ENCODE measurements at places on chromosomes 11 and 22.

- DNase-seq, result no peak
These were observed 274.0 kb downstream of the SOX6 start for GRCh38 chr11:16082095-16083055.

DNA sequence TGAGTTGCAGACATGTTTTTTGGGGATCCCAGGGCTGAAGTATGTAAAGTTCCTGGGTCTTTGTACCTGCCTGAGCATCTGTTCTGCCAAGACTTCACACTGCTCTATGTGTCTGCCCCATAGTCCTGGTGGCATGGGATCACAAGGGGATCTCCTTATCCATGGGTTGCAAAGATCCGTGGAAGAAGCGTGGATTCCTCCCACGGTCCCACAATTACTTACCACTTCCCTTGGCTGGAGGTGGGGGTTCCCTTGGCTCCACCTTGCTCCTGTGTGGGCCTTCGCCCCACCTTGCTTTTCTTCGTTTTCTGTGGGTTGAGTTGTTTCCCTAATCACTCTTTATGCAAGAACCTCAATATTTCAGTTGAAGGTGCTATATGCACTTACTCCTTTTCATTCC, 157.4 kb upstream of the CHORDC1 start:
- DNase-seq, result no peak

- no peak for DNase-seq
These were observed 92.7 kb downstream of the RPL27A start for GRCh38 chr11:8775332-8775731.

- DNase-seq, result no peak
These were observed 256.1 kb upstream of the UBASH3B start for GRCh38 chr11:122399375-122399774.

DNA sequence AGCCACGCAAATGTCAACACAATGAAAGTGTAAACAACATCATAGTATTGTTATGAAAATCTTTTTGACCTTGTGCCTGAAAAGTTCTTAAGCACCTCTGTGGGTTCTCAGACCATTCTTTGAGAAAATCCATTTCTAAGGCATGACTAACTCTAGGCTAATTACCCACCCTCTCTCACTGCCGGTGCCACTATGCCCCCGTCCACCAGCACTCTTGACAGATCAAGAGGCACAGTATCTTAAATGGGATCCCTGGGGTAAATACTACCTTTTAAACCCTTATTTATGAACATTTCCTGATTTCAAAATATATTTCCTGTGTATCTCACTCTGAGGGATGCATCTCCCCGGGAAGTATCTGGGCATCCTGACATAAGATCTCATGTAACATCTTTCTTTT, 607.5 kb downstream of the METTL15 start:
- DNase-seq, result no peak

- no peak for DNase-seq
These were observed 47.9 kb upstream of the CCDC188 start for GRCh38 chr22:20198557-20199319.

DNA sequence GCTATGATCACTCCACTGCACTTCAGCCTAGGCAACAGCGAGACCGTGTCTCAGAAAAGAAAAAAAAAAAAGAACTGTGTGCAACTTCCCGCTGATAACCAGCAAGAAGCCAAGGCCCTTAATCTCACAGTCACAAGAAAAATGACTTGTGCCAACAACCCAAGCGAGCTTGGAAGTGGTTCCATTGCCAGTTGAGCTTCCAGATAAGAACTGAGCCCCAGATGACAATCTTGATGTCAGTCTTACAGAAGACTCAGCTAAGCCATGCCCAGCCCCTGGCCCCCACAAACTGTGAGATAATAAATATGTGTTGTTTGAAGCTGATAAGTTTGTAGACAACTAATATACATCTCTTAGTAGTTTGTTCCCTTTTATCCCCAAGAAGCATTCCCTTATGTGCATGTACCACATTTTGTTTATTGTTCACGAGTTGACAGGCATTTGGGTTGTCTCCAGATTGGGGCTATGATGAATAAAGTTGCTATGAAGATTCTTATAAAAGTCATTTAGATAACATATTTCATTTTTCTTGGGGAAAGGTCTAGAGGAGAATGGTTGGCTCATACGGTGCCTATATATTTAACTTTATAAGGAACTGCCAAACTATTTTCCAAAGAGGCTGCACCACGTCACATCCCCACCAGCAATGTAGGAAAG, 85.9 kb downstream of the TIMP3 start:
- no peak for DNase-seq

Measured in GM12892 (cell line).